ENCODE measurements at places on chromosomes 1 and 21.

- DNase-seq = no peak
Observed at GRCh38 chr1:53539711-53540603, 80.8 kb downstream of the DMRTB1 start.

DNA sequence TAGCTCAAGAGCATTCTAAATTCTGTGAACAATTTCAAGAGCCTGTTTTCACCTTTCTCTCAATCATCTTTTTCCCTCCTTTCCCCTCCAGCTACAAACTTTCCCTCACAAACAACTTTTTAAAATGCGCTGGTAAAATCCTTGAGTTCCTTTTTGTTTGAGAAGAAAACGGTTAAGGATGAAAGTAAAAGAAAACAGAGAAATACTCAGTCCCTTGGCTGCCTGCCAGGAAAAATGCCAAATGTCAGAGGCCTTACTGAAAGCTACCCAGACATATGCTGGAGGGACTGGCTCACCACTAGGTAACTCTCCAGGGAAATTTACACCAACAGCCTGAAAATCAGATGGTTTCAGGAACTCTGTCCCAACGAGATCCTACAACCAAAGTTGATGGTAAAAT lies 11.0 kb upstream of the SERBP1 start:
- DNase-seq = no peak

DNA sequence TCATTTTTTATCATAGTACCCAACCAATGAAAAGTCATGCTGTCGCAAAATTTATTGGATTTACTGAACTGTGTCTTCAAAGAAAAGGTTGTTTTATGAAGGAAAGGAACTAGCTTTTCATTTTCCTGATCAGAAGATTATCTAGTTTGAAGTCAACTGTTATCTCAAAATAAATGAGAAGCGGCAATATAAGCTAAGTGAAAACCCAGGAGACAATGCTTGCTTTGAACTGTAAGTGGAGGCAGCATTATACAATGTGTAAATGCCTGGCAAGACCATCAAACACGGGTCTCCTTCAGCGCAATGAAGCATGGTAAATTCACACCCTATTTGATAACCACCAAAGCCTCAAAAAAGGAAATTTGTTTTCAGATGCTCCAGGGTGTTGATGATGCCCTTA lies 134.4 kb upstream of the PTBP2 start:
- no peak for DNase-seq

- DNase-seq = no peak
Observed at GRCh38 chr1:65554829-65555228, 134.4 kb downstream of the LEPR start.

- DNase-seq = no peak
Observed at GRCh38 chr1:52041551-52042185, 8.1 kb upstream of the KTI12 start.

DNA sequence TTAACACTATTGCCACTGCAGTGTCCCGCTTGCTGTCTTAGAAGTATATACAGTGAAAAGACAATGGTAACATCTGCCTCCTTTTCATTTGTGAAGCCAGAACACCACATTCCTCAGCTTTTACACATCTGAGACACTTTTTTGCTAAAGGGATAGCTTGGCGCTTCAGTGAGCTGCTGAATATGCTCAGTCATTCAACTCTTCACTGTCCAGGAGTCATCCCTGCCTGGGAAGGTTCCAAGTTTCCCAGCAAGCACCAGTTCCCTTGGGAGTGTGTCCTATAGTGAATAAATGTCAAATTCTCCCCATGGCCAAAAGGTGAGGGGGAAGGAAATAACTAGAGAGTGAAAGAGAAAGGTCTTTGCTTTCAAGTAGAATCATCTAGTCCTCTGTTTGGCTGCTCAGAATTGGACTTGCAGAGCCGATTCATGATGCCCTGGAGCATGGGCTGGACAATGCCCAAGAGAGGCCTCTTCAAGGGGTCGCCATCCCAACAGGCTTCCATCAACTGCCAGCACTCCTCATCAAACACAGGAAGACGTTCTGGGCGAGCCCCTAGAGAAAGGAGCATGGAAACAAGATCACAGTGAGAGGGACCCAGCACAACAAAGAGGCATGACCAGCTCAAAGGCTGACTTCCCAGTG lies 25.5 kb upstream of the RBBP5 start:
- DNase-seq = no peak

GRCh38 chr21:34603002-34603709 lies 11.8 kb downstream of the RCAN1 start:
- peak; percentile 80 for DNase-seq

DNA sequence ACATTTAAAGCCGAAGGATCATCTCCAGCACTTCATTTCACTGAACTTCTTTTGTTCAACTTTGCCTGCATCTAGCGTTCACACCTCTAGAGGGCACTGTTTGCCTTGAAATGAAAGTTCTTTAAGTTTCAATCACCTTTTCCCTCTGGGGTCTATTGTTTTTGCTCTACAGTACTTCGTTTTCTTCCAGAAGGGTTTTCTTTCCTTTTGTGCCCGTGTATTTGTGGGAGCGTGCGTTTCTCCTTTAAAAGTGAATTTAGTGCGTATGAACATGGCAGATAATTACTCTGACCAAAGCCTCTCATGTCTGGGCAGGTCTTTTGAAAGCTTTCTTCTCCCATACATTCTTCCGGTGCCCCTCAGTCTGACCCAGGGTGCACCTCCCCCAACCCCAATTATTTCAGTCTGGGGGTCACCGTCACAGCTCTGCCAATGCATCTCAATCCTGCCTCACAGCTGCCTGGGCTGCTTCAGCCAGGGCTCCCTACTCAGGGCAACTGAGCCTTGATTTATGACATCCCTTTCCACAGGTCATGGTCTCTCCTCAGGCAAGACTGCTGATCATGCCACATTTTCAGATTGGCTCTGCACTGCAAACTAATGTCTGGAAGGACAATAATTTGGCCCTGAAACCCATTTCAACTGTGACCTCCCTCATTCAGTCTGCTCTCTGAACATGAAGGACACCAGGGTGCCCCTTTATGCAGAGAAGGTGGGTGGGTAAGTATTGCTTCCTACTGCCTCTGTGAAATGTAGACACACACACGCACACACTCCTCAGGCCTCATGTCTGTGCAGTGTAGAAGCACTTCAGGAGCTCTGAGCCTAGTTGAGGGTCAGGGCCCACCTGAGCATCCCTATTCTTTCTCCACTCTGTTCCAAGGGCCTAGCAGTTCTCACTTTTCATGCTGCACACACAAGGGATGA lies 88.6 kb downstream of the NUF2 start:
- peak; percentile 59 for DNase-seq

DNA sequence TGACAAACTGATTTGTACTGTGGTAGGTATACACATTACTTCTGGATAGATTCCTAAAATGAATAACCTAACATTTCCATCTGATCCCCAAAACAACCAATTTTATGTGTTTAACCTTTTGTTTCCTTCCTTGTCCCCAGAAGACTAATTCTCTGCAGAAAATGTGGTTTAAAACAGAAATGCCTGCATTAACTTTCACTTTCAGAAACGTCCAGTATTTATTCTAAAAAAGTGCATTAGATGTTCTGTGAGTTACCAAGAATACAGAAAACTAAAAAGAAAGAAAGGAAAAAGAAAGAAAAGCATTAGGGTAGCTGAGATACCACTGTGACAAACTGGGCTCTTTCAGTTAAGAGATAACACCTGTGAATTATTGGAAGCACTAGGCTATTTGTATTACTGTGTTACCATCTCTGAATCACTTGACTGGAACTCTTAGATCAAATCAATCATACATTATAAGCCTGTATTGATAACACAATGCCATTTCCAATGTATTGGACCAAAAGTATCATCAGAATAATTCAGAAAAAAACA lies 177.7 kb downstream of the NCAM2 start:
- no peak for DNase-seq

DNA sequence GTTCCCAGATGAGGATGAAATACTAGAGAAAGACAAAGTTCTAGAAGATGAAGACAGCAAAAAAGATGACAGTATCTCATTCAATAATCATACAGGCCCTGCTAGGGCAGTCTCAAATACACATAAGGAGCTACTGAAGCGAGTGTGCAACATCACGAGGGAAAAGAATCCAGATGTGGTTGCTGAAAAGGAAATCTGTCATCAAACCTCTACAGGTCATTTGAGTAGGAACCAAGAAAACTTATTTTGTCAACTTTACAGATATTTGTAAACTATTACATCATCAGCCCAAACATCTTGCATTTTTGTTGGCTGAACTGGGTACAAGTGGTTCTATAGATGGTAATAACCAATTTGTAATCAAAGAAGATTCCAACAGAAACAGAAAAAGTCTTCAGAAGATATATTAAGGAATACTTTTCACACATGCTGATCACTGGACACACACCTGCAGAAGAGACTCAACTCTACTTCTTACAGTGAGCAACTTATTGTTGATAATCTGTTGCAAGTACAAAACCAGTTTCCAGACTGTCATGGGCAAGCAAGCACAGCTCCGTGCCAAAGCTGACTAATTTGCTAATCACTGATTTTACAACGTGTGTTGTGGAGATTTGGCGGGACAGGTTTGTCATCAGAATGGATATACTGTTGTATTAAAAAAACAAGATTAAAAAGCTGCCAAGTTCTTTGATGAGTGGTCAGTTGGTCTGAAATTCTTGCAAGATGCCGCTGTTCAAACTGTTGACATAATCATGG lies 42.1 kb downstream of the TRIM33 start:
- no peak for DNase-seq
